ENCODE measurements at places on chromosomes 7 and 10.
A peak's percentile ranks its signal among the peaks of the same experiment; 100 is the strongest.

DNA sequence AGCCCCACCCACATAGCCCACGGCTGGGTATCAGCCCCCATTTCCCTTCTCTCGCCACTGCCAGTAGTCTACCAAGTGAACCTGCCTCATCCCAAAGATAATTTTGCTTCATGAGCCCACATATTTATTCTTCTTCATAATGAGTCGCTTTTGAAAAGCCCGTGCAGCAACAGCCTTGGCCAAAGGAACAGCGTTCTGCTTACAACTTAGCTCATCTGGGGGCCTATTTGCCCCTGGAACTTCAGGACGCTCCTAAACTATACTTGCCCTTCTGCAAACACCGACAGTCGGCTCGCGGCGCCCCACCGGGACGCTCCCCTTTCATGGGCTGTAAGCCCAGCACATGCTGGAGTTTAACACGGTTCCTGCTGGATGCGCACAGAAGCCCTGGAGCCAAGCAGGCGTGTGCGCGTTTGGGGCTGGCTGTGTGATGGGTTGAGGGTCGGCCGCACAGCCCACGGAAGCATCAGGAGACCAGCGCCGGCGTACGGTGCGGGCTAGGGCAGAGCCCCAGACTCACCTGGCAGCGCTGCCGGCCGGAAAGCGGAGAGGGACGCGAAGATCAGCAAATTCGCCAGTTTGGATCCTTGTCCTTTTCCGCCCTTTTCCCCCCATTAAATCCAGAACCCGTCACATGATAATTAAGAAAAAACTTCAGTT, 370 bp downstream of the TMEM60 start:
- DNase-seq, result no peak

DNA sequence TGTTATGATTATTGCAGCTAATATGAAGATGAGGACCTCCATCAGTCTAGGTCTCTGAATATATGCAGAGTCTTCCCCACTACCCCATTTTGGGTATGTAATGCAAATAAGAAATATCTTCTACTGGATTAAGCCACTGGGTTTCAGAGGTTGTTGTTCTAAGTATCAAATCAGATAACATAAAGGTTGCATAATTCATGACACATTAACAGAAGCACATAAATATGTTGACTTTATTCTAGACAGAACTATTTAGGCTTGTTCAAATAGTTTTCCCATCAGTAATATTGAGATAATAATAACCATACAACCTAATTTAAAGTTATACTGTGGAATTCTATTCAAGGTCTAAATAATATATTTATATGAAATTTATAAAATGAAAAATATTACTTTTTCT, 157.1 kb downstream of the ETV1 start:
- no peak for DNase-seq

DNA sequence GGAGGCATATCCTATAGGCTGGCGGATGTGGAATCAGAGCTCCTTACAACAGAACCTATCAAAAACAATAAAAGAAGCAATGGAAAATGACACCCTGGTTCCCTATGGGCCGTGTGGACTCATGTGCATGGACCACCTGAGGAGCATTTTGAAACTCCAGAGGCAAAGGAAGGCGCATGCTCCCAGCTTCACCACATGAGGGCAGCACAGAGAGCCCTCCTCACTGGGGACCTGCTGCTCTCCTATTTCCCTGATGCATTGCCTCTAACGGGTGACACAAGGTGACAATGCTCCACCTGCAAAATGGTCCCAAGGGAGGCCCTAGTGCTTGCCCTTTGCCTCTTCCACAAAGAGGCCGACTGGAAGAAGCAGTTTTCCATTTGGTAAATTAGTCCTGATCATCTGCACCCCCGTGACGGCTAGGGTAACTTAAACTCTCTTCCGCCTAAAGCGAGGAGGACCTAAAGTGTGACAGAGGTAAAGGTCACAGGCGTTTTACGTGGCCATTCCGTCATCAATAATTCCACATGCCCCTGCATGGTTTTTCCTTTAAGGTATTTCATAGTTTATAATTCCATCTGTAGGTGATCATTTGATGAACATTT, 67.7 kb downstream of the GPAM start:
- peak; percentile 44 for DNase-seq

DNA sequence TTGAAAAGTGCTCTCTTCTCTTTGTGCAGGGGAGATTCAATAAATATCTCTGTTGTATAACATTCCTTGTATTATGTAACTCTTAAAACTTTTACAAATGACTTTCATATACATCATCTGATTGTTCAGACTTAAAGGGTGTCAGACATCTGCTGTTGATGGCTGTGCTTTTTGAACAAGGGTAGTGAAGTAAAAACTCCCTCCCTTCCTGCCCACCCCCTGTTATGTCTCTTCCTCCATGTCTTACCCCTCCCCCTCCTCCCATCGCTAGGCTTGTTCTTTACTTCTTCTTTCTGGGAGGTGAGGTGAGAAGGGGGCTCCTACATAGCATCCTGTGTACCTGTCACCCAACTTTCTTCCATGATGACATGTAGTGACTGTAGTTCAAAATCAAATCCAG, 23.4 kb upstream of the ABCB4 start:
- DNase-seq, result no peak

DNA sequence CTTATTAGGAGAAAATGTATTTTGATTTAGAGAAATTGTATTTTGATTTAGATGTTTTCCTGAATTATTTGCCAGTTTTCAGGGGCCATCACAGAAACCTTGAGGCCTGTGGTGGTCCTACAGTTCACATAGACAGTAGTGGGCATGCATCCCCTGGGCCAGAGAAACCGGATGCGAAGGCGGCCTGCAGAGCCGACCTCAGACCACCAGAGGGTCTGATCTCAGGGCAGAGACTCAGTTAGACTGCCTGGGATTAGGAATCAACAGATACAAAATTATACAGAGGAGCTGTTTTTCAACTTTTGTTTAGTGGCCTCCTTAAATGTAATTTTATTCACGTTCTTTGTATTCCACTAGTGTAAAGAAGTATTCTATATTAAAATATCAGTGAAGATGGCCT, 158.4 kb downstream of the PAXIP1 start:
- DNase-seq, result no peak

DNA sequence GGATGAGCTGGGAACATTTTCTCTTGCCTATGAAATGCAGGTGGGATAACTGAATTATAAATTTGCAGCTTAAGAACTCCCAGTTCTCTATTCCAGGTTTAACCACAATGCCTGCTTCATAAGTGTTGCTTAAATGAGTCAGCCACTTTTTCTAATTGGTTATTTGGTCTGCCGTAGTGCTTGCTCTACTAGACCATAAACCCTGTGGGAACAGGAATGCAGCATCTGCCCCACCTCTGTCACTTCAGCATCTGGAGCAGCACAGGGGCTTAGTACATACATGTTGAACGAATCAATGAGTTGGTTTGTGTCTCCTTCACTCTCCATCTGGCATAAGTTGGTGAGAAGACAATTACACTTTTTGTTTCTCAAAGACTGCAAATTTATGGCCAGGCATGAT, 95.2 kb upstream of the PTER start:
- no peak for DNase-seq

DNA sequence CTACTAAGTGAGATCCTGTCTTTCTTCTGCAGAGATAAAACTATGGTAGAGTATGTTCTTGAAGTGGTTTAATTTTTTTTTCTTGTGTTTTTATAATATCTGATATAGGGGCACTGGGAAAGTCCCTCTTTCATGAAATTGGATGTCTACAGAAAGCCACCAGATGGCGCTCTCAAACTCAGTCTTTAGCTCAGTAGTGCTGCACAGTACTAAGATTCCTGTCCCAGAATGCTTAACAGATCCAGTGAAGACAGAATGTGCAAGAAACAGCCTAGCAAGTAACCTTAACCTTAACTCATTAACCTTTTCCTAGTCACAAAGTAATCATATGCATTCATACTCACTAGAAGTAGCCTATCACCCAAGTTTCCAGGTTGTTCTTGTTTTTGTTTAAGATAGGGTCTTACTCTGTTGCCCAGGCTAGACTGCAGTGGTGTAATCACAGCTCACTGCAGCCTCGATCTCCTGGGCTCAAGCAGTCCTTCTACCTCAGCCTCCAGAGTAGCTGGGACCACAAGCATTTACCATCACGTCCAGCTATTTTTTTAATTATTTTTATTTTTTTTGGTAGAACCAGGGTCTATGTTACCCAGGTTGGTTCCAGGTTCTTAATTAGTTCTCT, 56.7 kb downstream of the IDE start:
- DNase-seq, result peak; percentile 49

- DNase-seq, result no peak
These were observed 5.0 kb downstream of the HOXA5 start for GRCh38 chr7:27138472-27138871.

GRCh38 chr10:79331709-79332108, 15.6 kb upstream of the PPIF start:
- no peak for DNase-seq

- peak; percentile 20 for DNase-seq
These were observed 31.5 kb downstream of the MBL2 start for GRCh38 chr10:52740913-52741675.

DNA sequence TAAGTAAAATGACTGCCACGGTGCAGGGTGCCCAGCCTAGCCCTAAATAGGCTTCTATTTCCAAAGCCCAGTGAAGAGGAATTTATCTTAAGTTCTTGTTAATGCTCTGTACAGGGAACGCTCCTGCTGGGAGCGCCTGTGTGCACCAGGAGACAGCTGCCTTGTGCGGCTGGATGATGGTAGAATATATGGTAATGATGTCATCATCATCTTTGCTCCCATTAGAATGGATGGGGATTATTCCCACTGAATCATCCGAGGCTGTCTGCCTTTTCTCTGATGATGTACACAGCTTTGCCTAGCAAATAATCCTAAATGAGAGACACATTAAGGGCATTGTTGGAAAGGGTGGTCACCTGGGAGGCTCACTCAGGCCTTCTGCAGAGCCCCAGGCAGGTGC, 928.1 kb downstream of the CCSER2 start:
- no peak for DNase-seq

GRCh38 chr7:116616555-116617059, 55.4 kb upstream of the MET start:
- no peak for DNase-seq

DNA sequence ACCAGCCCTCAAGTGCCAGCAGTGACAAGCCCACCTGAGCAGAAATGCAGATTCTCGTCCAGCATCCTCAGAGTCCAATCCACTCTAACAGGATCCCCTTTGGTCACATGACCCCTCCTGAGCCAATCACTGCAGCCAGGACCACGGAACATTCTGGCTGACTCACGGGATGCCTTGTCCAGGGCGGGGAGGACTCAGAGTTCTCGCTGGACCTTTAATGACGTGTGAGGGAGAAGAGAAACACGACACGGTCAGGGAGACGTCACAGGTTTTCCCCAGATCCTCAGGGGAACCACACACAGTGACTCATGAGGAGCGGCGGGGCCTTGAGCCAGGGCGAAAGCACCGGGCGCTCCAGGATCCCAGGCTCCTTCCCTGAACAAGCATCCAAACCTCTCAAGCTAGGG, 155.7 kb downstream of the PTPRN2 start:
- DNase-seq, result no peak

DNA sequence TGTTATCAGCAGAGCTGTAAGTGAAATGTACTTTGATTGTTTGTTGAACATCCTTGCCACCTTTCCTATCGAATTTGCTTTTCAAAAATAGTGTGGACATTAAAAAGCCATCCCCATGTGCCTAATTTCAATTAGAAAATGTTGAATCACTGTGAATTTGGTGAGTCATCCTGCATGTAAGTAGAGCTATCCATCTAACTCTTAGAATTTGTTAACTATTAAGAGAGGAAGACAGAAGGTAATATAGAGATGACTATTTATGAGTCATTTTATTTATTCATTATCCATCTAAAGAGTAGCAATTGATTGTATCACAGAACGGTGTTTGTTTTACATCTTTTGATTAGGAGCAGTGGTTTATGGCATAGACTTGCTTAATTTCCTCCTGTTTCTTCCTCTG, 154.7 kb downstream of the MGMT start:
- DNase-seq, result no peak

- no peak for DNase-seq
These were observed 32.5 kb upstream of the TNS3 start for GRCh38 chr7:47614450-47614849.

- no peak for DNase-seq
These were observed 467.5 kb upstream of the LRRN3 start for GRCh38 chr7:110623436-110623835.

GRCh38 chr10:127000598-127000997, 95.4 kb downstream of the DOCK1 start:
- no peak for DNase-seq

GRCh38 chr7:148698397-148699023, at the start of gene CUL1:
Gene CUL1, plus strand, starts transcription at chr7:148698903. Its CDS starts 31,220 bp downstream, at chr7:148730123.
- DNase-seq, result peak; percentile 85

- no peak for DNase-seq
These were observed 328.6 kb downstream of the CRPPA start for GRCh38 chr7:16092711-16093110.

GRCh38 chr10:117502421-117503243, 39.9 kb upstream of the EMX2 start:
- DNase-seq, result no peak

DNA sequence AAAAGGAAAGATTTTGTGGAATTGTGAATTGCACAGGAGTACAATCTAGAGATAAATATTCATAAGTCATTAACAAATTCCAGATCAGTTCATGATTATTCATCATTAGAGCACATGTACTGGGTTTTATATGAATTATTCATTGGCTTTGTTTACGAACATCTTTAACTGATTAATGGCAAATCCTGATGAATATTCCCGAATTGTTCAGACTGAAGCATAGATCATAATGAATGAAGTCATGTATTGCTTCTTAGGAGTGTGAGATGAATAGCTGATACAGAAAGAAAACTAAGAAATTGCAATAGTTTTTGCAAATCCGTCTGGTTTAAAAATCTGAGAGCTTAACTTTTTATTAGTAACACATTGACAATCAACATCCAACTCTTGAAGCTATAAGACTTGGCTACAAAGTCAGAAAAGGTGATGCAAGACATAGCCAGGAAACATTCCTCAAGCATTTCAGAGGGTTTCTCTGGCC, 183.6 kb upstream of the DGKB start:
- no peak for DNase-seq

GRCh38 chr7:1368682-1369571, 90.3 kb downstream of the MICALL2 start:
- no peak for DNase-seq

- no peak for DNase-seq
These were observed 77.6 kb upstream of the LRRC4 start for GRCh38 chr7:128108641-128109423.

DNA sequence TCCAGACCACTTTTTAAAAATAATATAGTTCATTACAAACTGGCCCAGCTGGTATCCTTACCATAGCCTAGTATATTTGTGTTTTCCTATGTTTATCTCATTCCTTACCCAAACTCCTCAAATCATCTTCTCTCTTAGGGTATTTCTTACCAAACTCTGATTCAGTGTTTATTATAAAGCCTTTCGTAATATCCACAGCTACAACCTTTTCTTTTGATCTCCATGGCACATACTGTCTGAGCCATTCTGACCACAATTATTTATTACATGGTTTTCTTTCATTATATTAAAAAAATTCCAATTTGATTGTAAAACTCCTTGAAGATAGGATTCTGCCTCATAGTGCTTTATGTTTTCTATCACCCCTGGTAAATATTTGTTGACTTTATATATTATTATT, 94.2 kb downstream of the LRMDA start:
- DNase-seq, result no peak

GRCh38 chr7:91264924-91265681, 870 bp downstream of the FZD1 start:
- DNase-seq, result peak; percentile 67

Data from T47D (cell line).